ENCODE measurements at places on chromosomes 6 and 20.

GRCh38 chr6:85637579-85637978 lies 5.1 kb downstream of the SYNCRIP start:
- no peak for DNase-seq

- no peak for DNase-seq
Observed at GRCh38 chr6:142682985-142683384, 262.0 kb downstream of the HIVEP2 start.

DNA sequence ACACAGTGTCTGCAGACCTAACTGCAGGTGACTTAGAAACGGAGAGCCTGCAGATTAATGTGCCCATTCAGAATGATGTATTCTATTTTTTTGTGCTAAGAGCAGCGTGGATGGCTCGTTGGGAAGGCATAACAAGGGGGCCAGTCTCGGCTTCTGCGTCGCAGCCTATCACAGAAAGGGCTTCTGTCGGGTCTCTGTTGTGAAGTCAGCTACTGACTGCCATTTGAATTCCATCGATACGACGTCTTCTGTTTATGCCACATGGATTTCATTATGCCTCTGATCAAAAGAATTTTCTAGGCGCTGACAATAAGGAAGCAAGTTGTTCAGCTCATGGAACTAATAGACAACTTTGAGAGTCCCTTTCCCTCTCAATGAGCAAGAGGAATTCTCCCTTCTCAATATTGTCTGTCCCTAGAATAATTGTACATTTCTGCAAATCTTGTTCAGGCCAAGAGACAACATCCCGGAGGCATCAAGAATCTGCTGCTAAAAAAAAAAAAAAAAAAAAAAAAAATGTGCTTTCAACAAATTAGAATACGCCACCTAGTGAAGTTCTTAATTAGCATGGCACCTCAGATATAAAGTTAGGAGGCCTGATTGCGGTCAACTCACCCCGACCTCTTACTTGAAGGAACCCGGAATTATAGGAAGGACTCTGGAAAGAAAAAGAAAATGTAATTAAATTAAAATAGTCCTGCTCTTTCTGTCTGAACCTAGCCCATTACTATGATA lies 223.9 kb downstream of the TSHZ2 start:
- DNase-seq: no peak

DNA sequence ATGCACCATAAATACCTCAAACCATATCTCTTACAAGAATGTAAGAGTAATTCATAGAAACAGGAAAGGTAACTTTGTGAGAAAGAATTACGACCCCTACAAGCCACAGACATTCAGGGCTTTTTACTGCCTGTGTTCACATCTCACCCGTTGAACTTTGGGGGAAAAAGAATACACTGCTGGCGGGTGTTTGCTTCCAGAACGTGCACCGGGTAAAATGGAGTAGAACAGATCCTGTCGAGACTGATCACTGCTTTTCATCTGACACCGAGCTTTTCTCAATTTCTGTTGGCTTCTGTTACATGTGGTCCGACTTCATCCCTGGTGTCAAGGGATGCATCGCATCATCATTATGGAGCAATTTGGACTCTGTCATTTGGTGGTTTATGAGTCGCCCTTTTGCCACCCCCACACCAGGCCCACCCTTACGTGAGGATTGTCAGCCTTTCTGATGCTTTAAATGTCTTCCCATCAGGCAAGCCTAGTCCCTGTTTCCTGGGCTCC lies 219.2 kb upstream of the ZFP64 start:
- DNase-seq: no peak

GRCh38 chr20:60760256-60761000 lies 491.6 kb upstream of the CDH4 start:
- no peak for DNase-seq

- DNase-seq: no peak
Observed at GRCh38 chr20:63507083-63507743, 8.3 kb upstream of the EEF1A2 start.

DNA sequence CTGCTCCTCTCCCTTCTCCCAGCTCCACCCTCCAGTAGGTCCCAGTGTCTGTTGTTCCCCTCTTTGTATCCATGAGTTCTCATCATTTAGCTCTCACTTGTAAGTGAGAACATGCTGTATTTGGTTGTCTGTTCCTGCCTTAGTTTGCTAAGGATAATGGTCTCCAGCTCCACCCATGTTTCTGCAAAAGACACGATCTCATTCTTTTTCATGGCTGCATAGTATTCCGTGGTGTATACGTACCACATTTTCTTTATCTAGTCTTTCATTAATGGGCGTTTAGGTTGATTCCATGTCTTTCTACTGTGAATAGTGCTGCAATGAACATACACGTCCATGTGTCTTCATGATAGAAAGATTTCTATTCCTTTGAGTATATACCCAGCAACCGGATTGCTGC lies 136.6 kb downstream of the MYLK4 start:
- no peak for DNase-seq

DNA sequence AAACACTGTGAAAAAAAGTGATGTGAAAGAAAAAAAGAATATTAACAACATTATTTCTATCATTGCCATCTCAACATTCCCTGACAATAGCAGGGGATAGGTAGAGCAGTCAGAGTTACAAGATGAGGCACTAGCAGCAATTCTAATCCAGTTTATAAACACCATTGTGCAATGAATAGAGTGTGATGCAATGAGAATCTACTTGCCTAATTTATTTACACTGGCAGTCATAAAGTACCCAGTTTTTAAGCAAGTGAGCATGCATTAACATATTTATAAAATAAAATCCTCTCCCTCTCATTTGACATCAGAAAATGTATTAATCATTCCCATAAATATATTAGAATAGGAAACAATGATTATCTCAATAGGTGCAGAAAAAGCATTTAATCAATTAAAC lies 2.5 kb upstream of the MANEA start:
- DNase-seq: no peak

DNA sequence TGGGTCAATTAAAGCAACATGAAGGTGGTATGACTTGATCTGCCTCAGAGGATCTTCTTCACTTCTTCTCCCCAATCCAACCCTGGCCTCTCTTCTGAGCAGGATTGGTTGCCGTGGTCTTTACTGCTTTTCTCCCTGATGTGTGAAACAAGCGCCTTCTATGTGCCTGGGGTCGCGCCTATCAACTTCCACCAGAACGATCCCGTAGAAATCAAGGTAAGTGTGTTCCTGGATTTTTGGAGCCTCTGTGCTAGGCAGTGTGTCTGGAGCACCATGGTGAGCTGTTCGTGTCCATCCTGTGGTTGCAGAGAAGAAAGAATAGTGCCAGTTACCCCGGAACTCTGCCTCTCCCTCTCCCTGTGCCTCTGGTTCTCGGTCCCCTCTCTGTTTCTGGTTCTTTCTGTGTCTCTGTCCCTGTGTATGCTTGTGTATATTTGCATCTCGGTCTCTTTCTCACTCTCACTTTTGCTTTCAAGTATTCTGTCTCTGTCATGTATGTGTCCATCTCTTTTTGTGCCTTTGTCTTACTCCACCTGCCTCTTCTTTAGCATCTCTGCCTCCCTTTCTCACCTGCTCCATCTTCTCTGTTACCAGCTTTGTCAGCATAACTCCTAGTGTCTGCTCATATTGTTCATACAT lies 23.5 kb downstream of the TM9SF4 start:
- DNase-seq: peak; percentile 32

DNA sequence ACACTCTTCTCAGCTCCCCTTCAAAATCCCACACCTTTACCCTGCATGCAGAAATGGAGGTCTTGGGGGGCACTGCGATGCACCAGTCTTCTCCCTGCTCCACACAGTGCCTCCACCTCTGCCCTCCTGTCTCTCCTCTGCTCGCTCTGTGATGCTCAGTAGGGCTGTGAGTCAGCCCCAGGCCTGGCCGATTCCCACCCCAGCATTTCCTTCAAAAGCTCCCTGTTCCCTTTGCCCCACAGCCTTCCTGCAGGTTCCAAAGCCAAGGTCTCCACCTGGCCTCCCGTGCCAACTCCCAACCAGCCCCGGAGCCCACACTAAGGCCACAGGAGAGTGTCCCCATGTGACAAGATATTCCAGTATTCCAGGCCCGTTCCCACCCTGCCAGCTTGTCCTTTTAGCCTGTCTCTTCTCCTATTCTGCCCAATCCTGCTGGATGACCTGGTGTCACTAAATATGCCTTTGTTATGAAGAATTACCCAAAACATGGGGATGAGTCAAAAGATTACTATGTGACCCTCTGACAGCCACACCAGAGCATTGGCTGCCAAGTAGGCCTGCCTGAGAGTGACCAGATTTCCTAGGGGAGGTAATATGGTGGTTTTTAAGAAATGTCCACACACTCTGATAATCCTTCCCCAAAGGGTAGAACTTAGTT lies 118.9 kb upstream of the NXT1 start:
- peak; percentile 25 for DNase-seq

GRCh38 chr20:16390991-16391390 lies 182.3 kb downstream of the KIF16B start:
- no peak for DNase-seq

GRCh38 chr6:30397697-30398096 lies 52.7 kb downstream of the RPP21 start:
- no peak for DNase-seq

GRCh38 chr20:46358346-46359058 lies 47.9 kb downstream of the ELMO2 start:
- DNase-seq: no peak

DNA sequence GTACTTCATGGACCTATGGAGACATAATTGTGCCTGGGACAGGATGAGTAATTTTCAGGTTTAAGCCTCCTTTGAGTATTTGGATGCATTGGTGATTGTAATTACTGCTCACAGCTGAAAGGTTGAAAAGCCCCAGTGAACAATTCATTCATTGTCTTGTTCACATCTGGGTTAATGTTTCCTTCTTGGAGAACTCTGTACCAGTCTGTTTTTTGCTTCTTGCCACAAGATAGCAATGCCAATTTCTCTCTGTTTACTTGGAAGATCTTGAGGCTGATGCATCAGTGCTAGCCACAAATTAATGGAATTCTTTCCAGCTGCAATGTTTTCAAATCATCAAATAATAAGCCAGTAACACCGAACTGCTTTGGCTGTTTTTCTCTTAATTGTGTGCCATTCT lies 207.8 kb downstream of the BMP2 start:
- DNase-seq: no peak

GRCh38 chr6:53956068-53956711 lies 155.1 kb upstream of the MLIP start:
- DNase-seq: peak; percentile 77

DNA sequence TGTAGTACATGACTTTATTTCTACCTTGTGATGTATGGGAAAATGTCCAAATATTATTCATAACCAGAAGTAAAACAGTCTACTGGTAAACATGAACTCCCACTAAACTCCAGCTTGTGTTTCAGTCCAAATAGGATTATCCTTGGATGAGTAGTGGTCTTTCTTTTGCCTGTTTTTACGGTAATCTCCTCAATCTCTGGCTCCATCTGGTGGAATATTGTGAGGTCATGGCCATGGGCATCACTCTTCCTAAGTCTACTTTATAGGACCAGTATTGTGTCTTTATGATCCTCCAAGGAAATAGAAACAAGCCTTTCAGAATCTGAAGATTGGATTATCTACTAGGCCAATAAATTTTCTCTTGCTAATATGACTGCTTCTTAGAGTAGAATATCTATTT lies 505.0 kb downstream of the BMP2 start:
- DNase-seq: no peak

GRCh38 chr6:167817016-167817415 lies 9.7 kb upstream of the AFDN start:
- DNase-seq: no peak
